Stimulated activated CD4-positive, alpha-beta T cell treated with anti-CD3 and anti-CD28 coated beads, Interleukin-15, amount 100 ng/mL, for 24 hours (primary cell): ENCODE measurements at places on chromosomes 7 and 10.

GRCh38 chr10:93469454-93469853 lies 12.7 kb downstream of the MYOF start:
- no peak for DNase-seq

GRCh38 chr10:1942478-1942877 lies 205.2 kb upstream of the ADARB2 start:
- no peak for DNase-seq

- no peak for DNase-seq
Observed at GRCh38 chr7:69166979-69167516, 431.2 kb upstream of the AUTS2 start.

DNA sequence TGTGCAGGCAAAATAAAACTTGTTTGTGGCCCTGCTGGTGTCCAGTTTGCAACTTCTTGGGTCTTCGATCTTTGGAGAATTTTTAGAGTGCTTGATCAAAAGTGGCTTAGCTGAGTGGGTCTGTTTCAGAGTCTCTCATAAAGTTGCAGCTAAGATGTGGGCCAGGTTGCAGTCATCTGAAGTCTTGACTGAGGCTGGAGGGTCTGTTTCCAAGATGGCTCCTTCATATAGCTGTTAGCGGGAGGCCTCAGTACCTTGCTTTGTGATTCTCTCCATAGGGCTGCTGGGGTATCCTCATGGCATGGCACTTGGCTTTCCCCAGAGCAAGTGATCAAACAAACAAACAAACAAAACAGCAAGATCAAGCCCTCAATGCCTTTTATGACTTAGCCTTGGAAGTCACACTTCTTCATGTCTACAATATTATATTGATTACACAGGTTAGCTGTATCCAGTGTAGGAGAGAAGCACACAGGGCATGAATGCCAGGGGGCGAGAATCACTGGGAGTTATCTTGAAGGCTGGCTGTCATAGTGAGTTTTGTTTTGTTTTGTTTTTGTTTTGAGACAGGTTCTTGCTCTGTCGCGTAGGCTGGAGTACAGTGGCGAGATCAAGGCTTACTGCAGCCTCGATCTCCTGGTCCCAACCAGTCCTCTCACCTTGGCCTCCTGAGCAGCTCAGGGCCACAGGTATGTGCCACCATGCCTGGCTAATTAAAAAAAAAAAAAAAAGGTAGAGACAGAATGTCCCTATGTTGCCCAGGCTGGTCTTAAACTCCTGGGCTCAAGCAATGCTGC lies 10.2 kb downstream of the CYP26A1 start:
- no peak for DNase-seq

DNA sequence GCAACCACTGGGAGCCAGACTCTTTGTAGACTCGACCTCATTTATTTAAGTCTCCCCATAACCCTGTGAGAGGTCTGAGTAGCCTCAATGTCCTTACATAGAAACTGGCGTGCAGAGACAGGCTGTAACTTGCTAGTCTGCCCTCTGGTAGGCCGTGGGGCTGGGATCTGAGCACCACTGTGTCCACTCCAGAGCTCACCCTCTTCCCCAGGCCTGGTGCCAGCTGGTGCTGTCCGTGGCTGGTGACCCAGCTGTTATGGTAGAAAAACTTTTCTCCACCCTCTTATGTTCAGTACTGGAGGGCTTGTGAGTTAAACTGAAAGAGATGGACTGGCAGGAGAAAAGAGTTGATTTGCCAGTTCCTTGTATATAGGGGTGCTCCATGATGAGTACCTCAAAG lies 41.9 kb downstream of the ADAMTS14 start:
- DNase-seq: no peak

DNA sequence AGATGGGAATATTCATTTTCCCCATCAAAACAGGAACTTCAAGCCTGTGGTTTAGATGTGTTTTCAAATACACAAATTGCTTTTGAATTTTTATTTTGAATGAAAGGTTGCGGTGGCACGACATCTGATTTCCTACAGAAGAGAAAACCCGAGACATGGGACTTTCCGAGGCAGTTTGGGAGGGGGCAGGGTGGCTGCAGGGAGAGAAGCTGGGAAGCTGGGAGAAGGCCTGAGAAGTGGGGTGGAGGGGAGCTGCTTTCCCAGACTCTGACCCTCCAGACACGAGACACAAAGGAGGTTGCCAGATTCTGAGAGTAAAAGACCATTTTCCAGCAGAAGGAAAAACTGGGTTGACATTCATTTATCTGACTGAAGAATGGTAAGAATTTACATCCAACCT lies 19.6 kb downstream of the TMEM176A start:
- no peak for DNase-seq

- DNase-seq: no peak
Observed at GRCh38 chr10:23968301-23968700, 240.6 kb upstream of the KIAA1217 start.

DNA sequence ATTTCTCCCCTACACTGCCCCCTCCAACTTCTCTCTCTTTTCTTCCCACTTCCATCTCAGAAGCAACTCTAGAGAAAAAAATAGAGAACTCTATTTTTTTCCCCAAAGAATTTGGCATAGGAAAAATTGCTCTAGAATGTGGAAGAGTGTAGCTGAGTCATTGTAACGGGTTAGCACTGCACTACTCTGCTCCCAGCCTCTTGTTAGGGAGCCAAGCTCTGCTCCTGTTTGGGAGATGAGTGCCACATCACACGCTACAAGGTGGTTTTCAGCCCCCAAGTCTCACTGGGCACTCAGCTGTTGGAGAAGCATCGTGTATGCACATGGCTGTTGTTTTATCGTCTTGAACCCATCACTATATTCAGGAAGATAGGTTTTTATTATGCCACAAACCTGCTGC lies 136.4 kb downstream of the BMPER start:
- no peak for DNase-seq

DNA sequence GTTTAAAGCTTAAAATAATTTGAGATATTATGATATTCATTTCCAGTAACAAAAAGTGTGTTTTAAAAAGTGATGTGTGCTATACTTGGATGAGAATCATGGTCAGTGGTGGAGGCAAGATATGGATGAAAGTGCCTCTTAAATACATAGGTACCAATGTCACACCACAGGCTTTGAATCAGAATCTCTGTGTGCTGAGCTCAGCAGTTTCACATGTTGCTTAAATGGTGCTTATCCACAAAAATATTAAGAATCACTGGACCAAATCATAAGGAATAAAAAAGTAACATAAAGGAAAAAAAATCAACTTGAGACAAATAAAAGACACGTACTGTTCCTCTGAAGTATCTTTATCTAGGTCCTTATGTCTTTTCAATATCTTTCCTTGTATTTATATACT lies 850.5 kb upstream of the POT1 start:
- no peak for DNase-seq

DNA sequence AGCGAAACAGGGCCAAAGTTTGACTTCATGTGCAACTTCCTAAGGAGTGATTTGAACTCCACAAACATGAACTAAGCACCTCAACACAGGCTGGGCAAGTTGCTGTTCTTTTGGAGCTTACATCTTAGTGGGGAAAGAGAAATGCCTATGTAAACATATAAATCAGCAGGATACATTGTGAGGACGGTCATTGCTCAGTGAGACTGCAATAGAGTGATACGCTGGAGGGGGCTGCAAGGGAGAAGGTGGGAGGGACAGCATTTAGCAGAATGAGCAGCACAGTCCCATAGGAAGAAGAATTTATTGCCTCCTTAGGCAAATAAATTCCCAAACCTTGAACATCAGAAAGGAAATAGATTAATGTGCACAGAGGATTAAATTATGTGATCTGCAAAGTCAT lies 90.0 kb downstream of the EGFR start:
- no peak for DNase-seq

DNA sequence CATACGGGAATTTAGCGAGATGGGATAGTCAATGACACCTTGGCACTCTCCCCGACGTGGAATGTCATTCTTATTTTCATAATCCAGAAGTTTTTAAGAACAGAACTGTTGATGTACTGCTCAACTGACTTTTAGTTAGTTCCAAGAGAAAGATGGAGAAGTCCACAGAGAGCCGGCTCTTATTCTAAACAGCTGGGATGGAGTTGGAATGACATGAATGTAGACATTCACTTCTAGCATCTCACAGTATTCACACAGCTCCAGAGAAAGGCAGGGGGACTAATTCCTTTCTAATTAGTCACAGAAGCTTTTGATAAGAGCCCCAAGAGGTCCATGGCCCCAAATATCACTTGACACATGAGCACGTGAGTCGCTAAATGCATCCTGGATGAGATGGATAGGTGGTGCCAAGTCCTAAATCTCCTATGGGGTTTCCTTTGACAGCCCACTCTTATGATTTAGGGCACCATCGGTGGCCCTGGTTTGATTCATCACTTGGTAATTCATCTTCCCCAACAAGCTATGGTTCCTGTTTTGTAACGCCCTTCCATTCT lies 420.3 kb upstream of the AUTS2 start:
- DNase-seq: no peak

- no peak for DNase-seq
Observed at GRCh38 chr7:104208421-104208780, 588 bp upstream of the ORC5 start.

DNA sequence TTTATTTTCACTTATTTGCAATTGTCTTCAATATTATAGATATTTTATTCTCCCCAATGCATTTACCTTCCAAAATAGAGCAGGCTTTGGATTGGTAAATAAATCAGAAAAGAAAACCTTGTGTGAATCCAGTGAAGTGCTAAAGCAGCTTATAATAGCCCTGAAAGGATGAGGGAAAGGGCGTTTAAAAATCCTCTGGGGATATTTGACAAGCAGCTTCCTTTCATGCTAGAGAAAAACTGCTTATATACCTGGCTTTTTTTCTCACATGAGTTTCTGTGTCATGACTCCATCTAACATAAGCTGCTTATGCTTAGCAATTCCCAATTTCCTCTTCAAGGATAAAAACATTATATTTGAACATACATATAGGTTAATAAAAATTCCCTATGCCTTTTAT lies 221.6 kb upstream of the SEMA3E start:
- DNase-seq: no peak

DNA sequence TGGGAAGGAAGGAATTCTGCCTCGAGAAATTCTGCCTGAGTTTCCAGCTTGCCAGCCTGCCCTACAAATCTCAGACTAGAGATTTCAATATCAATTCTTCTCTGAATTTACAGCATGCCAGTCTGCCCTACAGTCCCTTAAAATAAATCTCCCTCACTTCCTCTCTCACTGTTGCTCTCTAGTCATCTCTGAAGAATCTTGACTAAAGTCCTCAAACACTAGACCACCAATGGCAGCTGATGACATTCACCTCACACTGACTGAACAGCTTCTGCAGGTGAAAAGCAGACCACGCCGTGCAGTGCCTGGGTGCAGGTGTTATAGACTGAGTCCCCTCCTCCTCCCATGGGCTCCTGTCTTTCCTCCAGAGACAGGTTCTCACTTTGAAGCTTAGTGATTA lies 30.4 kb downstream of the PPP1R3C start:
- no peak for DNase-seq

GRCh38 chr7:55157764-55158105 lies 138.9 kb downstream of the EGFR start:
- DNase-seq: no peak

- no peak for DNase-seq
Observed at GRCh38 chr7:127514499-127514898, 70.9 kb downstream of the GCC1 start.

GRCh38 chr7:12921751-12922345 lies 234.4 kb downstream of the ARL4A start:
- no peak for DNase-seq

DNA sequence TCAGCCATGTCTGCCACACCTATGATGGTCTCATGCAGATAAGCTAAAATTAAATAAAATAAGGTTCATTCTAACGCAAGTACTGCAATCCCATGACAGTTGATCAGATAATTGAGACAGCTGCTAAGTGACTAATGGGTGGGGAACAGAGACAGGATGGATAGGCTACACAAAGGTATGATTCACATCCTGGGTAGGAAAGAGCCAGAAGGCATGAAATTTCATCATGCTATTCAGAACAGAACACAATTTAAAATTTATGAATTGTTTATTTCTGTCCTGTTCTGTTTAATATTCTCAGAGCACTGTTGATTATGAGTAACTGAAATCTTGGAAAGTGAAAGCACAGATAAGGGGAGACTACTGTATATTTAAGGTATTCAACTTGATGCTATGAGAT lies 381.8 kb upstream of the SORCS1 start:
- DNase-seq: no peak

GRCh38 chr10:68560943-68561864 lies 1.1 kb downstream of the TET1 start:
- DNase-seq: peak; percentile 23

- no peak for DNase-seq
Observed at GRCh38 chr10:72502581-72502980, 123.3 kb downstream of the MICU1 start.

DNA sequence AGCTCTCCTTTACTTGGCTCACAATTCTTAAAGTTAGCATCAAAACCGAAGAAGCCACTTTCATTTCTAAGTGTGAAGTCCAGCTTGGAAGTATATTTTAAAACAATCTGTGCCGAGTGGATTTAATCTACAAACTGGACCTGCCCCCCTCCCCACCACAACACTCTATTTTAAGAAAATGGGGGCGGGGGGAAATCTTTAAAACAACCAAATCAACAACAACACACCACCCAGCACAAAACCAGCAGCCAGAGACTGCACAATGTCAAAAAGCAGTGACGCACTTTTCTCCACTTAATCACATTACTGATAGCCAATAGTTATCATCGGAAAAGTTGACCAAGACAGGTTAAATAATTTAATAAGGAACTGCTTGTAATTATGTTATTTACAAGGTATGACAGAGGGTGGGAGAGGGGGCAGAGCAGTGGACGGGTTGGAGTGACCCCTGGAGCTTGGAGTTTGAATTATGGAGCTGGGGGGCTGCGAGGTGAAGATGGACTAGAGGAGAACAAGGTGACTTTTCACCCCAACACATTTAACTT lies 2.8 kb downstream of the EBF3 start:
- DNase-seq: no peak

DNA sequence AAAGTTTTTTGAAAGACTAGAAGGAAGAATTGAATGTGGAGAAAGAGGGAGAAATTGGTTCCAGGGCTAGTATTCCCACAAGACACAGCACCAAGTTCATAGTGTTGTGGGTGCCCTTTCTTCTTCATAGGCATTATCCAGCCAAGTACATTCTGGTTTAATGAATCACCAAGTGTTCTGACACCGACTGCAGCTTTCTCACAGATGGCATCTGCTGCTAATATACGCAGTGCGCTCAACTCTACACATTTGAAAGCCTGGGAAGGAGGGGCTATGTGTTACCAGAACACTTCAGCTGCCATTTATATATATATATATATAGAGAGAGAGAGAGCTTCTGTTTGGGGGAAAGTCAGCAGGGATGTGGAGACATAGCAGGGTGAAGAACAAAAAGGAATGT lies 1168.4 kb downstream of the GATA3 start:
- no peak for DNase-seq

GRCh38 chr10:128881086-128881485 lies 586.0 kb upstream of the MGMT start:
- no peak for DNase-seq
